ENCODE measurements at places on chromosomes 5 and 9. TPM values are rescaled to one million over a fixed set of nuclear protein-coding genes. Genes with fewer than 3 reads are reported as not detected.

- no peak for DNase-seq
These were observed 5.5 kb upstream of the SMIM32 start for GRCh38 chr5:136198453-136198852.

Gene ZBED3
- total RNA-seq, result 0.49 TPM

- DNase-seq, result no peak
These were observed 16.8 kb downstream of the FAM78A start for GRCh38 chr9:131259432-131259898.

Gene PPIC
- not detected for total RNA-seq

- no peak for DNase-seq
These were observed 4.2 kb downstream of the TMEM167A start for GRCh38 chr5:83072966-83073365.

Gene ADAM19
- total RNA-seq, result 348 TPM

Measured in activated T-helper 1 cell treated with anti-CD3 and anti-CD28 coated beads, Interleukin-12 subunit alpha, Interleukin-12 subunit beta, Interleukin-2, Interleukin-4 antibody, amounts not matched to agents 30 ng/mL and 10 ng/mL and 1 ng/mL, durations not matched to agents 14 hours and 24 hours and 36 hours (primary cell).